ENCODE measurements at places on chromosomes 6 and 20. TPM values are rescaled to one million over a fixed set of nuclear protein-coding genes. Genes with fewer than 3 reads are reported as not detected.

SLC32A1 gene
- not detected for total RNA-seq

GCNT2 gene
- 42.8 TPM for total RNA-seq

- H3K36me3 ChIP-seq = no peaks in the 10 kb centered on the region
- no peak overlapping the region for H3K4me3 ChIP-seq
- H3K27ac ChIP-seq = no peak overlapping the region
- DNase-seq = peak; percentile 36
- H3K27me3 ChIP-seq = no peaks in the 10 kb centered on the region
- no peaks in the 10 kb centered on the region for H3K4me1 ChIP-seq
These were observed 257.8 kb downstream of the GMDS start for GRCh38 chr6:1987640-1988039.

- H3K36me3 ChIP-seq = no peaks in the 10 kb centered on the region
- no peaks in the 10 kb centered on the region for H3K4me1 ChIP-seq
- no peak for DNase-seq
- no peak overlapping the region for H3K27ac ChIP-seq
- no peak overlapping the region for H3K4me3 ChIP-seq
These were observed 5.5 kb downstream of the RAB44 start for GRCh38 chr6:36703081-36703606.

GRCh38 chr20:33079259-33079658 lies at the start of gene BPIFB4:
TSS of gene BPIFB4 (plus strand) at chr20:33079643. CDS start at chr20:33081527, 1,884 bp downstream.
- no peaks in the 10 kb centered on the region for H3K27me3 ChIP-seq
- no peak for DNase-seq
- H3K4me1 ChIP-seq = no peaks in the 10 kb centered on the region
- H3K27ac ChIP-seq = no peak within 1 kb of the TSS

DNA sequence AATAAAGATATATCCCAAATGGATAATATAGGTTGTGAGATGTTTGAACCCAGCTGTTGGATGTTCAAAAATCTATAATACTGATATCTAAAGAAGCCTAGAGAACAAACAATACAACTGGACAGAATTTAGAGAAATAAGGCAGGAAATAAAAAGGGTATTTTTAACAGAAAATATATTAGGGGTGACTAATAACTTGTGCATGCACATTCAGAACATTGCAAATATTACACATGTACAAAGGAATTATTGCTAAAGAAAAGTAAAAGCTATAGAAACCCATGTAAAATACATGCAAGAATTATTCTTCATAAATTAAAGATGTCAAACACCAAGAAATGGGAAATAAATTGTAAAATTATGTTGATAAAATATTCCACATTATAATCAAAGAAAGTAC lies 32.7 kb upstream of the HCRTR2 start:
- no peak overlapping the region for H3K27ac ChIP-seq
- no peak for DNase-seq
- H3K36me3 ChIP-seq = no peaks in the 10 kb centered on the region
- H3K4me1 ChIP-seq = no peaks in the 10 kb centered on the region

TIAM2 gene
- total RNA-seq = 14.9 TPM

DNA sequence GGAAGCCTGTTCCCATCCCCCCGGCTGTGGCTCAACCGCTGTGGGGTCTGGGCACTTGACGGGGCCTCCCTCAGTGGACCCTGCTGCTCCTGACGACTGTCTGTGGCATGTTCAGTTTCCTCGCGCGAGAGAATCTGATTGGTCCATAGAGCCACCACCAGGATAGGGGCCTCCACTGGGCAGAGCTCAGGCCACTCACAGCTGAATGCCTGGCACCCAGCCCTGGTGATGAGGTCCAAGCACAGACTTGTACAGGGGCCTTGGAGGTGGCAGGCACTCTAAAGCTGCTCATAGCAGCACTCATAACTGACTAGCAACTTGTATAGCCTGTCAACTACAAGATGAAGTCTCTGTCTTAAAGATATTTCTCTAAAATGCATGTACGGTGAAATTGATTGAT lies 368.1 kb downstream of the NRN1 start:
- H3K4me3 ChIP-seq = no peak overlapping the region
- H3K4me1 ChIP-seq = no peaks in the 10 kb centered on the region
- H3K27ac ChIP-seq = no peak overlapping the region
- no peaks in the 10 kb centered on the region for H3K36me3 ChIP-seq
- no peaks in the 10 kb centered on the region for H3K27me3 ChIP-seq

GRCh38 chr6:155493694-155494143 lies 38.1 kb upstream of the NOX3 start:
- H3K4me3 ChIP-seq = no peak overlapping the region
- H3K4me1 ChIP-seq = peaks cover 5% of the 10 kb centered on the region
- H3K36me3 ChIP-seq = no peaks in the 10 kb centered on the region
- H3K27ac ChIP-seq = peak overlapping the region; percentile 49
- peak; percentile 89 for DNase-seq

C4A gene
- total RNA-seq = 8.1 TPM

GRCh38 chr6:33147807-33148666 lies 44.2 kb downstream of the COL11A2 start:
- no peaks in the 10 kb centered on the region for H3K4me1 ChIP-seq
- H3K27ac ChIP-seq = no peak overlapping the region
- DNase-seq = no peak

DNA sequence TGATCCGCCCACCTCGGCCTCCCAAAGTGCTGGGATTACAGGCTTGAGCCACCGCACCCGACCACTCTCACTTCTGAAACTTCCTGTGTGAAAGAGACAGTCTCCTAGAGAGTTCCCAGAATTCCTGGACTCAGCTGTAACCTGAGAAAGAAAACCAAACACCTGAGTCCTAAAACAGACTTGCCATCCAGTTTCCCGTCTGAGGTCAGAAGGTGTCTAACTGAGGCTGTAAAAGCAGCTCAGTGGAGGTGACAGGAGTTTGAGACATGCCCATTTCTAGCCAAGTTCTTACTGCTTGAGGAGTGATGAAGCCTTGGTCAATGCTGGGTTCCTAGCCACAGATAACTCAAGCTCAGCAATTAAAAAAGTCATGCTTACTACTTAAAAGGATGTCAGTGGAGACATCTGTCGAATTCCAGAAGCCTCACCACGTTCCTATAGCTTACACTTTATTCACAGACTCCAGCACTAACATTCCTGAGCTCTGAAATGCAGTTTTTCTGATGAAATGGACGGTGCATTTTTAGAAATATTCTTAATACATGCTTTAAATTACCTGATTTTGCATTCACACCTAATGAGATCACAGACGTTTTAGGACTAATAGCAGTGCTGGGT lies 6.1 kb downstream of the UQCC2 start:
- H3K4me3 ChIP-seq = no peak overlapping the region
- H3K36me3 ChIP-seq = peaks cover 7% of the 10 kb centered on the region
- peaks cover 4% of the 10 kb centered on the region for H3K4me1 ChIP-seq
- no peaks in the 10 kb centered on the region for H3K27me3 ChIP-seq
- H3K27ac ChIP-seq = no peak overlapping the region
- DNase-seq = no peak

DNA sequence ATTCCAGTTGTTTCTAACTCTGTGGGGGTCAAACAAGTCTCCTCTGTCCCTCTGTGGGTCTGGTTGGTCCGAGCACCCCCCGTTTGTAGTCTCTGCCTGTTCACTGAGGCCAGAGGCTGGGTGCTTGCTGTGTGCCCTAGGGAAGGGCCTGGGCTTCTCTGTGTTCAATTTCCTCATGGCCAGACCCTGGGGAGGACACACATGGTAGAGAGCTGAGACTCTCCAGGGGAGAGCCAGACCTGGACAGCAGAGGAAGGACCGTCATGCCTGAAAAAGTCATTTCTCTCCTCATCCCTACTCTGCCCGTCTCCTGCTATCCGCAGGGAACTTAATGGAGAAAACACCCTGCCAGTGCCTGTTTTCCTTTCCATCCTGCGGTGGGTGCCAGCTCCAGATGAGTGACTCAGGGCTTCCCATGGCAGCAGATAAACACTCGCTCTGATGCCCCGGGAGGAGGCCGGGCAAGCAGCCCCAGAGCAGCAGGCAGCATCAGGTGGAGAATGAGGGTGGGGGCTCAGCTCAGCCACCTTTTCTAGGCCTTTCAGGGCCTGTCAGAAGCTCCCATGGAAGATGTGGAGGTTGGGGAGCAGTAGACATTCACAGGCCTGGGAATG lies 51.9 kb downstream of the SNAI1 start:
- no peak overlapping the region for H3K4me3 ChIP-seq
- H3K27ac ChIP-seq = 0 out of 2 replicates have a peak overlapping the region, but pooled peaks have one; percentile 36
- no peak for DNase-seq
- H3K27me3 ChIP-seq = no peaks in the 10 kb centered on the region
- H3K4me1 ChIP-seq = peaks cover 23% of the 10 kb centered on the region

GRCh38 chr6:27183060-27183832 lies 64.3 kb upstream of the PRSS16 start:
- no peak overlapping the region for H3K27ac ChIP-seq
- H3K4me3 ChIP-seq = no peak overlapping the region
- H3K4me1 ChIP-seq = no peaks in the 10 kb centered on the region

GRCh38 chr20:2596673-2597279 lies 55.7 kb upstream of the NOP56 start:
- H3K36me3 ChIP-seq = no peaks in the 10 kb centered on the region
- no peak overlapping the region for H3K27ac ChIP-seq

GRCh38 chr6:40160826-40161225 lies 226.6 kb upstream of the MOCS1 start:
- no peak overlapping the region for H3K4me3 ChIP-seq
- no peaks in the 10 kb centered on the region for H3K27me3 ChIP-seq
- no peaks in the 10 kb centered on the region for H3K4me1 ChIP-seq
- H3K36me3 ChIP-seq = no peaks in the 10 kb centered on the region
- no peak for DNase-seq
- no peak overlapping the region for H3K27ac ChIP-seq

DNA sequence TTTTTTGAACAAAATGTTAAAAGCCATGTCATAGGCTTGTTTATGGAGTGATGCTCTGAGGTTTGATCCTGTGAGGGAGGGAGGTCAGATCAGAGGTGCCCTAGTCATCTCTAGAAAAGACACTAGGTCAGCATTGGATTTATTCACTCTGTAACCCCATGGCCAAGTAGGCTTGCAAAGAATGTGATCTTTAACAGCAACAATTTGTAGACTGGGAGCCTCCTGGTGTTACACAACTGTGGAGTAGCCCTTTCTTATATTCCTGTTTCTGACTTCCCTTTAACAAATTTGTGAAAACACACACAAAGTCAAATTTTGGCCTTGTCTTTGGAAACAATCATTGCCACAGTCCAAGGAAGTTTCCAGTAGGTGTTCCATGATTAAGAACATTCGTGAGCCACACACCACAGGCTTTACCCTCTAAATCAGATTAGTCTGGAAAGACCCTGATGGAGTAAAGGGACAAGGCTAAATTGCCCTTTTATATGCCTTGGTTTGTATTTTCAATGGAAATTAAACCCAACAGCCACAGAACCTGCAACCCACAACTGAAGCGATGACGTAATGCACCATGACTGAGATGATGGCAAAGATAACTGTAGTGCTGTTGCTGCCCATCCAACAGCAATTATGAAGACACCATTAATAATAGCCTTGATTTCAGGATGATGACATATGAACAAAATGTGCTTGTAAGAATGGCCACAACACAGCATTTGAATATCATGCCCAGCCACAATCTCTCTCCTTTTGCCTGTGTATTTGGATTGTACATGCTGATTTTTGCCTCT lies 22.1 kb downstream of the SCP2D1 start:
- no peaks in the 10 kb centered on the region for H3K27me3 ChIP-seq
- H3K4me1 ChIP-seq = no peaks in the 10 kb centered on the region
- no peak for DNase-seq

- H3K27me3 ChIP-seq = peaks cover 8% of the 10 kb centered on the region
- no peaks in the 10 kb centered on the region for H3K36me3 ChIP-seq
- DNase-seq = no peak
These were observed 98.7 kb downstream of the PHACTR3 start for GRCh38 chr20:59703046-59703445.

DNA sequence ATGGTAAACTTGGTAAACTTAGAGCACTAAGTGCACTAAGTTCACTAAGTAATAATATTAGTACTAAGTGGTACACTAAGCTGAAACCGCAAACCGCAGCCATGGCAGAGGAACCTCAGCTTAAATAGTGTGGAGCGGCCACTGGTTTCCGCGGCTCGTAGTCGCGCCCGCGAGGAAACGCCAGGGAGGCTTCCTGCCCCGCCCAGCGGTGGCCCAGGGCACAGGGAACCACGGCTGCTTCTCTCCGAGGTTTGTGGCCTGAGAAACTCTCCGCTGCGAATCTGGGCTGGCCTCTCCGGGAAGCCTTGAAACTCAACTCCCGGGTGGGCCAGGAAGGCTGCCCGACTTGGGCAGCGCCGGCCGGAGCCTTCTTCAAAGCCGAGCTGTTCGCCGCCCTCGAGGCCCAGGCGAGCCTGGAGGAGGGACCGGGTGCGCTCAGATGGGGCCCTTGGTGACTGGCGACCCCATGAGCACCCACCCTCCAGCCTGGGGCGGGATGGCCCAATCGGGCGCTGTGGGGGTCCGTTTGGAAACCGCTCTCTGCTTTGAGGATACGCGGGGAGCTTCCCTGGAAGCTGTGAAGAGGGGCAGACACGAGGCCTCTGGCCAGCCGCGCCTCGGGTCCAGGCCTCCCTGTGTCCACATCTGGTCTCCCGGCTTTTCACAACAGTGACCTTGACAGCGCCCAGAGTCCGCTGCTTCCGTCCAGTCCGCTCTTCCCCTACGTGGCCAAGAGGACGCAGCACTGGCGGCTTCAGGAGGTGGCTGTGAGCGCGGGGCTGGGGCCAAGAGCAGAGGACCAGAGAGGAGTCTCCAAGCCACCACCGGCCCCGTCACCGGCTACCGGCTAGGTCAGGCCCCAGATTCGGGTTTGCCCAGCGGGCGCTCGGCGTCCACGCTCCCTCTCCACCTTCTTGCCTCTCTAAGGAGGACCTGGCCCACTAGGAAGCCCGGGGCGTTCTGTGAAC lies 25.4 kb upstream of the HLA-E start:
- H3K4me3 ChIP-seq = no peak overlapping the region
- H3K4me1 ChIP-seq = no peaks in the 10 kb centered on the region
- no peak for DNase-seq
- peaks cover 49% of the 10 kb centered on the region for H3K27me3 ChIP-seq
- H3K36me3 ChIP-seq = no peaks in the 10 kb centered on the region

MMUT gene
- total RNA-seq = 7.1 TPM

DNA sequence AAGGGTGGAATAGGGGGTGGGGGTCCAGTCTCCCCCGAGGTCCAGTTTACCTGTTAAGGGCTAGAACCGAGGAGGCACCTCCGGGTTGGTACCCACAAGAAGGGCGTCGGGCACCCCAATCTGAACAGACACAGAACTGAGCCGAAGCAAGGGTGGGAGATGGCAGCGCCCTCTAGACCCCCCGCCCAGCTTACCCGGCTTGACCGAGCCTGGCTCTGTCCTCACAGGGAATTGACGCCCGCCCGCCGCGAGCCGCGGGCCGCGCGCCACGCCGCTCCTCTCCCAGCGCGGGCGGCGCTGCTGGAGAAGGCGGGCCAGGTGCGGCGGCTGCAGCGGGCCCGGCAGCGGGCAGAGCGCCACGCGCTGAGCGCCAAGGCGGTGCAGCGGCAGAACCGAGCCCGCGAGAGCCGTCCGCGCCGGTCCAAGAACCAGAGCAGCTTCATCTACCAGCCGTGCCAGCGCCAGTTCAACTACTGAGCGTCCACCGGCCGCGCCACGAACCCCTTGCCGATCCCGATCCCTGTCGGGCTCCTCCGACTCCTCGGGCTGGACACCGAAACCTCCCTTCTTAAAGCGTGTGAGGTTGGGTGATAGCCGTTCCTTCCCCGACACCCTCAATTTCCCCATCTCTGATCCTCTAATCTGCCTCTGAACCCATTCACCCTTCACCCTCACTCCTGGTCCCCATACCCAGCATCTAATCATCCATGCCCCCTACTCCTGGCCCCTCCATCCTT lies 5.9 kb downstream of the TP53INP2 start:
- H3K36me3 ChIP-seq = peaks cover 2% of the 10 kb centered on the region
- H3K4me1 ChIP-seq = peaks cover 9% of the 10 kb centered on the region
- peak overlapping the region; percentile 90 for H3K27ac ChIP-seq
- no peaks in the 10 kb centered on the region for H3K27me3 ChIP-seq
- peak overlapping the region; percentile 79 for H3K4me3 ChIP-seq

PTPRK gene
- 61.8 TPM for total RNA-seq
